ENCODE measurements at places on chromosomes 12 and 14. TPM values are rescaled to one million over a fixed set of nuclear protein-coding genes. Genes with fewer than 3 reads are reported as not detected.

DNA sequence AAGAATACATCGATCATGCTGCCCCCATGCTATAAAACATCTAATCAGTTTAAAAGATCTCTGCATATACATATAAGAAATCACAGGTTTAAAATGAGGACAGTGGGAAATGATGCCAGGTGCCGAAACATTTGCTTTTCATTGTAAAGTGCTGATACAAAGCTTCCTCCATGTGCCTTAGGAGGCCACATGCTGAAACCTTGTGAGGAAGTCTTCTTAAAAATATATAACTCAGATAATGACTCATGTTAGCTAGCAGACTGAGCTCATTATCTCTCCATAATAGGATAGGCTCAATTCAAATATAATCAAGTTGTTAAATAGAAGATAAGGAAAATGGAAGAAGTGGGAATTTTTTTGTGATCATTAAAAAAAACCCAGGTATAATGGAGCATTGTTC is 65.9 kb downstream of the RFX4 start:
- DNase-seq = no peak

DNA sequence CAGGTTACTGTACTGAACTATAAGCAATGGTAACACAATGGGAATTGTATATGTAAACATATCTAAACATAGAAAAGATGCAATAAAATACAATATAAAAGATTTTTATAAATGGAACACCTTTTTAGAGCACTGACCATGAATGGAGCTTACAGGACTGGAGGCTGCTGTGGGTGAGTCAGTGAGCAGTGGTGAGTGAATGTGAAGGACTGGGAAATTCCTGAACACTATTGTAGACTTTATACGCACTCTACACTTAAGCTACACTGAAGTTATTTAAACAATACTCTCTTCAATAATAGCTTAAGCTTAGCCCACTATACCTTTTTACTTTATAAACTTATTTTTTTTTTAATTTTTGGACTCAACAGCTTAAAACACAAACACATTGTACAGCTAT is 313.5 kb downstream of the KCNC2 start:
- DNase-seq = no peak

GRCh38 chr14:23615856-23616255 is 20.3 kb upstream of the DHRS2 start:
- DNase-seq = no peak

GRCh38 chr14:61355892-61356325 is 34.5 kb downstream of the PRKCH start:
- peak; percentile 80 for DNase-seq

DNA sequence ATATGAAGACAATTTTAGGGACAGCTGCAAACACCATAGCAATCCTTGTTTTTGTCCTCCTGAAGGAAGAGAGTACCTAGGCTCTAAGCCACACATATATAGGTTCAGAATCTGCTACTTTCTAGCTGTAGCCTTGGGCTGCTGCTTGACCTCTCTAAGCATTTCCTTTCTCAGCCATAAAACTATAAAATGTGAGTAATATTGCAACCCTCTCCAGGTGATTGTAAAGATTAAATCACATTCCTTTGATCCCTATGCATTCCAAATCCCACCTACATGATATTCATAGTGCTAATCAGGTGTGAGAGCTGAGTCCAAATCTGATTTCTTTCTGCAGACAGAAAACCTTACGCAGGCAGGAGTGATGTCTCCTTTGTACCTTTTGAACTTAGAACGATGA is 913.5 kb downstream of the VRK1 start:
- DNase-seq = no peak

DNA sequence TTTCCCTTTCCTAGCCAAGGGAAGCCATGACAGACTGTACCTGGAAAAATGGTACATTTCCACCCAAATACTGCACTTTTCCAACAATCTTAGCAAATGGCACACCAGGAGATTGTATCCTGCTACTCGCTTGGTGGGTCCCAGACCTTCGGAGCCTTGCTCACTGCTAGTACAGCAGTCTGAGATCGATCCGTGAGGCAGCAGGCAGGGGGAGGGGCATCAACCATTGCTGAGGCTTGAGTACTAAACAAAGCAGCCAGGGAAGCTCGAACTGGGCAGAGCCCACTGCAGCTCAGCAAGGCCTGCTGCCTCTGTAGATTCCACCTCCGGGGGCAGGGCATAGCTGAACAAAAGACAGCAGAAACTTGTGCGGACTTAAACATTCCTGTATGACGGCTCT is 218.8 kb downstream of the LRIG3 start:
- DNase-seq = no peak

DNA sequence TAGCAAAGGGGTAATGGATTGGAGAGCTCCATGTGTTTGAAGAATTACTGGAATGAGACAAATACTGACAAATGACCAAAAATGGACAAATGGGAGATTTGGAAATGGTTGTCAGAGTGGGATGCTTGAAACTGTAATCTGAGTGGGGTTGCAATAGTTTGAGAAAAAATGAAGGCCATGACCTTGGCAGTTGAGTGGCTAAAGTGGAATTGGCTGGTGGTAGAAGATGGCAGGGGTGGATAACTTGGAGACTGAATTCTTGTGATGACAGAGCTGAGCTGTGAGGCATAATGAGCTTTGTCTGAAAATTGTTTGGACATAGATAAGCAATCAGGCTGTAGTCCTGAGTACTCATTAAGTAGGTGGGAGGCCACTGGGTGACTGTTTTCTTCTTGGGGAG is 222.5 kb upstream of the PRICKLE1 start:
- DNase-seq = no peak

- no peak for DNase-seq
These were observed 307.8 kb downstream of the NOVA1 start for GRCh38 chr14:26289891-26290486.

- peak; percentile 29 for DNase-seq
These were observed 624 bp downstream of the M6PR start for GRCh38 chr12:8948701-8949341.

DNA sequence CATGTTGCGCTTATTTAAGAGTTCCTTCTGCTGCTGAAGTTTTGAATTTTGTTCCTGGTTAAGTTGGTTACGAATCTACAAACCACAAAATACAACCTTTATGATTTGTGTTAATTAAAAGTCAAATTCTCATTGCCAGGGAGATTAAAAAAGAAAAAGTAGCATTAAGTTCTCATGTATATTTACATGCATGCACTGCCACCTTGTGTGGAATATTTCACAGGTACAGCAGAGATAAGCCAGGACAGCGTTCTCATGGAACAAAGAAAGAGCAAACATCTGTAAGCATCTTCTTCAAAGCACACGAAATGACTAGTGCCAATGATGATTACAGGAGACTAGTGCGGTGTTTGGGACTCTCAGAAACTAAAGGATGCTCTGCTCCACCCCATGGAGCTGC is 34.2 kb downstream of the ZFYVE21 start:
- DNase-seq = no peak

DNA sequence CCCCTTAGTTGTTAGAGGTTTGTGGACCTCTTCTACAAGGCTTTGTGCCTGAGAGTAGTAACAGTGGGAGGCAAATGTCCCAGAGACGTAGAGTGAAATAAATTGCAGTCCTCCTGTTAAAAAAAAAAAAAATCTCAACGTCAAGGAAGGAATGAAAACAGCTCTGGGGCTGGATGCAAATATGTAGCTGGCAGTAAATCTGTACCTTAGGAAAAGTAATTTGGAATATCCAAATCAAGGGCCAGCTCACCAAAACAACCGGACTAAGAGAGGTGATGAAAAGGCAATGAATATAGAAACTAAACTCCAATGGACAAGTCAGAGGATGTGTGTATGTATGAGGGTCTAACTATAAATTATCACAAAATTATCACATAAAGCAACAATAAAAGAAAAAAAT is 27.0 kb downstream of the SINHCAF start:
- no peak for DNase-seq

GRCh38 chr12:123478762-123479161 is 20.8 kb downstream of the SNRNP35 start:
- DNase-seq = no peak

DNA sequence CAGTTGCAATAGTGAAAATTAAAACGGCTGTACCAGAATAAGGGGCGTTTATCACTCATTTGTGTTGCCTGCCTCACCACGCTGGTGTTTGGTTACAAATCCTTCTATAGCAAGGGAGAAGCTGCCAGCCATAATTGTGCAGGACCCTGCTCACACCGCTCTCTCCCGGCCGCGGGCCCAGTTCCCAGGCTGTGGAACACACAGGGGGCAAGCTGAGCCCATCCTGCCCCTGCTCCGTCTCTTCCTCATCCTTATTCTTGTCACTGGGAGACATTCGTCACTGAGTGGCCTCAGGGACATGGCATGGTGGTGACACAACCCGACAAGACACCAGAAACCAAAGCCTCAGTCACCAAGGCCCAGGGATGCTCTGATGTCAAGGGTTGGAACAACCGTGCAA is 116.3 kb upstream of the FKBP4 start:
- DNase-seq = no peak

The MANSC4 gene
- not detected for total RNA-seq
